ENCODE measurements at places on chromosomes 1 and 21.

DNA sequence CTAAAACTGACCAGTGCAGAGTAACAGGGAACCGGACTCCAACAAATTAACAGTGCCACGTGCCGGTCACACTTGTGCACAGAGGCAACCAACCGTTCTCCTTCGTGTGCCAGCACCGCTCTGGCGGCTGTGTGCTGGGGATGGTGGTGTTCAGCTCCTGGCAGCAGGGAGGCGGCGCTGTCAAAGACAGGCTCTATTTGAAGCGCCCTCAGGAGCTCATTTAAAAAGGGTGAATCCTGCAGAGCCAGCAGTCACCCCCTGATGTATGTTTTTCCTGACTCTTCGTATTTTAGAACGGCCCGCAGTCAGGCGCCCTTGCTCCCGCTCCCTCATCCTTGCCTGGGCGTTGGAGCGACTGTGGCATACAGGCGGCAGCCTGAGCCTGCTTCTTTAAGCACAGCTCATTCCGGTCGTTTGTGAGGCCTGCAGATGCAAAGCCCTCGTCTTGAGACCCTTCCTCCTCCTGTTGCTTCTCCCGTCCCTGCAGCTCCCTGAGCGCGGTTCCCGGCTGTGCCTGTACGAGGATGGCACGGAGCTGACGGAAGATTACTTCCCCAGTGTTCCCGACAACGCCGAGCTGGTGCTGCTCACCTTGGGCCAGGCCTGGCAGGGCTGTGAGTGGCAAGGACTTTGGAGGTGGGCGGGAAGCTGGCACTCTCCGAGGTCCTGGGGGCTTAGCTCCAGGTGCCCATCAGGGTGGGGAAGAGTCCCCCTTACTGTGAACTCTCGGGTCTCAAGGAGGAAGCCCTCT, 1.1 kb downstream of the DFFB start:
- no peak for DNase-seq

DNA sequence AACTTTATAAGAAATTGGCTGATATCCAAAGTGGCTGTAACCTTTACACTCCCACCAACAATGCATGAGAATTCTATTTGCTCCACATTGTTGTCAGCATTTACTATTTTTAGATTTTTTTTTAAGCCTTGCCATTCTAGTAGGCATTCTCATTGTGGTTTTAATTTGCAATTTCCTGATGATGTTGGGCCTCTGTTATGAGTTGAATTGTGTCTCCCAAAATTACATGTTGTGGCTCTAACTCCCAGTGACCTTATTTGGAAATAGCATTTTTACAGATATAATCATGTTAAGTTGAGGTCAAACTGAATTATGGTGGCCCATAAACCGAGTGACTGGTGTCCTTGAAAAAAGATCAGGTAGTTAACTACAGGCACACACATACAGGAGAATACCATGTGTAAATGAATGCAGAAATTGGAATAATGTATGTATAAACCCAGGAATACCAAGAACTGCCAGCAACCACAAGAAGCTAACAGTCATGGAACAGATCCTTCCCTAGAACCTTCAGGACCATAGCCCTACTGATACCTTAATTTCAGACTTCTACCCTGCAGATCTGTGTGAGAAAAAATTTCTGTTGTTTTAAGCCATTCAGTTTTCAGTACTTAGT, 348.8 kb upstream of the DAB1 start:
- DNase-seq = no peak

DNA sequence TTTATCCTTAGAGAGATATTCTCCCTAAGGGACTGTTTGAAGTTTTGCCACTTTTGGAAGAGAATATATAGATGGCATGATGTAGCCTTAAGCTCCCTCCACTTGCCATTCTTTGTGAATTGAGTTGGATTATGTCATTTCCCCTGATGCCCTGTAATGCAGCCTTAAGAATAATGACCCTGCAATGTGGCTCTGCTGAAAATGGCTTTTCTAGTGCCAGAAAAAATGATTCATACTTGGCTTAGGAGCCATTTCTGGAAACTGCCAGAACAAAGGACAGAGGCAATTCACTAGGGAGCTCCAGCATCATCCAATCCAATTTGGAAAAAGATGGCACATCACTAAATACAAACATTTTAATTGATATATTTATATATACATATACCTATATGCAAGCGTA, 265.3 kb downstream of the SPATA17 start:
- no peak for DNase-seq

DNA sequence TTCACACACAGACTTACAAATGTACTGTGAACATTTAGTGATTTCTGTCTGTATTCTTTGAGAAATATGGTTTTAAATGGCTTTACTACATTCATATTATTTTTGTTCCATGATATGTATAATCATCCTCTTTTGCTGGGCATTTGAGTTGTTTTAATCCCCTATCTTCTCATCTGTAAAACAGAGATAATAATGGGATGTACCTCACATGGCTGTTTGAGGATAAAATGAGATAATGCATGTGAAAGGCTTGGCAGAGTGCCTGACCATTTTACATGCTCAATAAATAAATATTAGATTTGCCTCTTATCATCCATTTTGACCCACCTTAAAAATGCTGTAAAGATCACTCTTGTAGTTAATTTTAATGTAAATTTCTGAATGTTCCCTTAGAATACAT, 197.2 kb downstream of the C1orf94 start:
- no peak for DNase-seq

GRCh38 chr1:205593967-205594366, 37.8 kb downstream of the ELK4 start:
- no peak for DNase-seq
